Activated CD4-positive, alpha-beta T cell treated with anti-CD3 and anti-CD28 coated beads for 36 hours (primary cell): ENCODE measurements at places on chromosomes 3 and 15.

GRCh38 chr15:39685999-39686613 is 96.5 kb downstream of the FSIP1 start:
- no peak overlapping the region for H3K27ac ChIP-seq
- H3K27me3 ChIP-seq, result no peaks in the 10 kb centered on the region
- DNase-seq, result peak; percentile 46
- no peaks in the 10 kb centered on the region for H3K36me3 ChIP-seq
- no peak overlapping the region for H3K4me3 ChIP-seq

GRCh38 chr3:184567946-184568559 is 6.5 kb downstream of the EPHB3 start:
- DNase-seq, result no peak
- H3K4me1 ChIP-seq, result peaks cover 1% of the 10 kb centered on the region
- no peak overlapping the region for H3K27ac ChIP-seq
- no peaks in the 10 kb centered on the region for H3K36me3 ChIP-seq
- peak overlapping the region; percentile 32 for H3K4me3 ChIP-seq

GRCh38 chr3:150365132-150365604 is 42.9 kb upstream of the TSC22D2 start:
- no peak overlapping the region for H3K27ac ChIP-seq
- no peaks in the 10 kb centered on the region for H3K27me3 ChIP-seq
- H3K36me3 ChIP-seq, result no peaks in the 10 kb centered on the region
- H3K4me3 ChIP-seq, result no peak overlapping the region
- no peaks in the 10 kb centered on the region for H3K4me1 ChIP-seq
- no peak for DNase-seq

DNA sequence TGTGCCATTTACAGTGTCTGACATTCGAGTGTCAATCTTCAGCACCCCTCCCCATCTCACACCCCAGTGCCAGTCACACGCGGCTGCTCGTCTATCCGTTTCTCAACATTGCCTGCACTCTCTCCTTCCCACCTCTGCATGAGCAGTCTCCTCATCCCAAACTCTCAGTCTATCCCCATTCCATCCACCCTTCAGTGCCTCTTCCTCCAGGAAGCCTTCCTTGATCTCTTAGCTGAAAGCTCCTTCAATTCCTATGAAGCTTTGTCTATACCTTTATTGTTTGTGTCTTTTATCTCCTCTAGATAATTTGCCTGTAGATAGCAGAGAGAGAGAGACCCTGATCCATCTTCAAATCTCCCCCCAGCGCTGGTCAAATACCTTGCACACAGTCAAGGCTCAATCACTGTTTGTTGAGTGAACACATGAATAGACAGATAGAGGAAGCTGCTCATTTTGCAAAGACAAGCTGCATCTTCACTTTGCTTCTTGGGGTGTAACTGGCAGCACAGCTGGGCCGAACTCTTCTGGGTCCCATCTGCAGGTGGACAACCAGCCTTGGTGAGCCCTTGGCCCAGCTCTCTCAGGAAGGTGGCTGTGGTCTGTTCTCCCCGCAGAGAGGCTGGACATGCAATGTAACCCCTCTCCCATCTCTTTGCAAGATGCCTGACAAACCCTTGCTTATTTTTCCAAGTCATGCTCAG is 52.8 kb downstream of the ITGA11 start:
- no peak overlapping the region for H3K4me3 ChIP-seq
- no peaks in the 10 kb centered on the region for H3K36me3 ChIP-seq
- peak overlapping the region; percentile 4 for H3K27ac ChIP-seq
- H3K27me3 ChIP-seq, result no peaks in the 10 kb centered on the region
- no peak for DNase-seq

- H3K4me3 ChIP-seq, result no peak overlapping the region
- no peaks in the 10 kb centered on the region for H3K27me3 ChIP-seq
- no peak overlapping the region for H3K27ac ChIP-seq
- no peaks in the 10 kb centered on the region for H3K4me1 ChIP-seq
- DNase-seq, result no peak
- H3K36me3 ChIP-seq, result peaks cover 6% of the 10 kb centered on the region
These were observed 50.0 kb downstream of the CTNNB1 start for GRCh38 chr3:41249318-41249717.

- H3K4me3 ChIP-seq, result no peak overlapping the region
- H3K27me3 ChIP-seq, result peaks cover 24% of the 10 kb centered on the region
- no peak overlapping the region for H3K27ac ChIP-seq
- no peak for DNase-seq
- H3K36me3 ChIP-seq, result no peaks in the 10 kb centered on the region
These were observed 121.7 kb upstream of the PRR20G start for GRCh38 chr3:127409421-127410136.

GRCh38 chr3:187783098-187783497 is 37.8 kb upstream of the BCL6 start:
- H3K4me1 ChIP-seq, result peaks cover 23% of the 10 kb centered on the region
- peaks cover 5% of the 10 kb centered on the region for H3K27me3 ChIP-seq
- no peaks in the 10 kb centered on the region for H3K36me3 ChIP-seq
- peak overlapping the region; percentile 70 for H3K27ac ChIP-seq
